ENCODE measurements at places on chromosomes 7 and 10.

DNA sequence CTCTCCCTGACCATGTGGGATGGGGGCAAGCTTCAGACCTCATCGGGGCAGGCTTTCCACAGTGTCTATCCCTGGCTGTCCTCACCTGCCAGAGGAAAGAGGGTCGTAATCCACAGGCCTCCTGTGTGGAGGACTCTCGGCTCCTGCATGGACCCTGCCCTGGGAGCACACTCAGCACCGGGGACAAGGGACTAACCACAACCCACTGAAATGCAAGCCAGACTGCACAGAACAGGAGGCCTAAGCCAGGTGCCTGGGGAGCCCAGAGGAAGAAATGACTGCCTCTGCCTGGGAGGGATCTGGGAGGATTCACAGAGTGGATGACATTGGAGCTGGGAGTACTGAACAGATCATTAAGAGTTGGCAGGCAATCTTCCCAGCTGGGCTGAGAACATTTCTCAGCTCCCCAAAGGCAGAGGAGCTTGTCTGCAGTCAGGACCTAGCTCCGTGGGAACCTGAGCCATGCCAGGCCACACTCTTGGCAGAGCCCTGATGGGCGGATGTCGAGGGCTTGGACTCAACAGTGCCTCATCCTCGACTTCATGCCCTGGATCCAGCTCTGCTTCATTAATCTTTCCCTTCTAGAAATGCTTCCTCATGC, 213.4 kb downstream of the USP6NL start:
- DNase-seq: no peak

GRCh38 chr10:79273604-79274003, 73.7 kb upstream of the PPIF start:
- DNase-seq: no peak

DNA sequence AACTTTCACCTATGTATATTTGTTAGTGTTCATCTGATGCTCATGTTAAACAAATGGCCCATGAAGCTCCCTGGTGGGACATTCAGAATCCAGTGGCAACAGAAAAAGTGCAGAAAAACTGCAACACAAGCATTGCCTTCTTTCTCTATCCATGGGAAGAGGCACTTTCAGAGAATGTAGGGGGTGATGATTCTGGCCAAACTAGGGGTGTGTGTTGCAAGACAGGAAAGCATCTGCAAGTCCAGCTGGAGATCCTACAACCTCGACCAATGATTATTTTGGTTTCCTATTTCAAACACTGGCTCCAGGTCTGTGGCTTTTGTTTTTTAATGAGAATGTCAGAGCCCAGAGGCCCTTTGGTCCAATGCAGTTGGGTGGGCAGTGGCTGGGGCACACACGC, 198.7 kb downstream of the CXCL12 start:
- DNase-seq: no peak

DNA sequence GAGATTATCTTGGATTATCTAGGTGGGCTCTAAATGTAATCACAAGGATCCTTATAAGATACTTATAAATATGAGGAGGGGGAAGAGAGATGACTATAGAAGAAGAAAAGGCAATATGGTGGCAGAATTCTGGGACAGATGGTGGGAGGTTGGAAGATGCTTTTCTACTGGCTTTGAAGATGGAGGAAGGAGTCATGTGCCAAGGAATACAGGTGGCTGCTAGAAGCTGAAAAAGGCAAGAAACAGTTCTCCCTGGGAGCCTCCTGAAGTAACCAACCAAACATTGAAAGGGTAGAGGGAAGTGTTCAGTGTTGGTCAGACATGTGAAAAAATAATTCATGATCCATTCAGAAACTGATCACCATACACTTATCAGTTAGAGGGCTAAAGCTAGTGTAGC, 213.3 kb downstream of the WDR11 start:
- no peak for DNase-seq

DNA sequence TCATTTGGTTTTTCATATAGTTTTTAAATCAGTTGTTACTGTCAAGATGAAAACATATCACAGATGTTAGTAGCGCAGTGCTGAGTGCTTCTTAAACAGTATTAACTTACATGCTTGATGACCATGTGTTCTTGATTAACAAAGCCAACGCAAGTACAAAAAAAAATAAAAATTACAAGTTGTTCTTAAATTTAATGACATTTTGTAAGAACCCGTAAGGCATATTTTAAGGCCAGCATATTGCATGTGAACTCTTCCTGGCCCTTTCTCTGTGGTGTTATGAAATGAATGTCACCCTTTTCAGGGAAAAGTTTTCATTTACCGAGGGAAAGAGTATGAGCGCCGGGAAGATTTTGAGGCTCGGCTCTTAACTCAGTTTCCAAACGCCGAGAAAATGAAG, 140.4 kb upstream of the NPS start:
- no peak for DNase-seq

GRCh38 chr10:82867056-82867455, 992.1 kb downstream of the NRG3 start:
- no peak for DNase-seq

DNA sequence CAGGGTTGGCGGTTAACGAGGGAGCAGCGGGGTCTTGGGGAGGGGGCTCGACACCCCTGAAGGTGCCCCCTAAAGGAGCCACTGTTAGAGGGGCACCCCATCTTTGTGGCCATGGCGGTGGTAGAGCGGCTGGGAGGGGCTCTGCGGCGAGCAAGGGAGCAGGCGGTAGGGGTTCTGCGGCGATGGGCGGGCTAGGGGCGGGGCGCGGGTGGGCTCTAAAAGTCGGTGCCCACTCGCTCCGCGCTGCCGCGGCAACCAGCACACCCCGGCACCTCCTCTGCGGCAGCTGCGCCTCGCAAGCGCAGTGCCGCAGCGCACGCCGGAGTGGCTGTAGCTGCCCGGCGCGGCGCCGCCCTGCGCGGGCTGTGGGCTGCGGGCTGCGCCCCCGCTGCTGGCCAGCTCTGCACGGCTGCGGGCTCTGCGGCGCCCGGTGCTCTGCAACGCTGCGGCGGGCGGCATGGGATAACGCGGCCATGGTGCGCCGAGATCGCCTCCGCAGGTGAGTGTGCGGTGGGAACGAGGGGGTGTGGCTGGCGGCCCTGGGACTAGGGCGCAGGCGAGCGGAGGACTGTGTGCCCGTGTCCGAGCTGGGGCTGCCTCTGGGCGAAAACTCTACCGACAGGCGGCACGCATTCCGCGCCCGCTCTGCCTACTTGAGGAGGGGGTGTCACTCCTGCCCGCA, at the start of gene MEST:
TSS of gene MEST (plus strand) at position 245 of the 682 bp plus-strand sequence. CDS start at position 474, 229 bp downstream.
- no peak for DNase-seq

- no peak for DNase-seq
Observed at GRCh38 chr7:2559283-2559950, 638 bp downstream of the IQCE start.

GRCh38 chr10:114811862-114812261, 9.7 kb upstream of the FHIP2A start:
- DNase-seq: no peak

- DNase-seq: no peak
Observed at GRCh38 chr10:104581884-104582601, 59.0 kb upstream of the SORCS3 start.

- DNase-seq: no peak
Observed at GRCh38 chr10:95896071-95896850, 11.5 kb upstream of the CC2D2B start.

GRCh38 chr10:111319866-111320265, 243.0 kb downstream of the ADRA2A start:
- no peak for DNase-seq

GRCh38 chr10:71391701-71392100, 5.0 kb upstream of the CDH23 start:
- no peak for DNase-seq

GRCh38 chr7:34904987-34905386, 132.3 kb downstream of the DPY19L1 start:
- DNase-seq: no peak

DNA sequence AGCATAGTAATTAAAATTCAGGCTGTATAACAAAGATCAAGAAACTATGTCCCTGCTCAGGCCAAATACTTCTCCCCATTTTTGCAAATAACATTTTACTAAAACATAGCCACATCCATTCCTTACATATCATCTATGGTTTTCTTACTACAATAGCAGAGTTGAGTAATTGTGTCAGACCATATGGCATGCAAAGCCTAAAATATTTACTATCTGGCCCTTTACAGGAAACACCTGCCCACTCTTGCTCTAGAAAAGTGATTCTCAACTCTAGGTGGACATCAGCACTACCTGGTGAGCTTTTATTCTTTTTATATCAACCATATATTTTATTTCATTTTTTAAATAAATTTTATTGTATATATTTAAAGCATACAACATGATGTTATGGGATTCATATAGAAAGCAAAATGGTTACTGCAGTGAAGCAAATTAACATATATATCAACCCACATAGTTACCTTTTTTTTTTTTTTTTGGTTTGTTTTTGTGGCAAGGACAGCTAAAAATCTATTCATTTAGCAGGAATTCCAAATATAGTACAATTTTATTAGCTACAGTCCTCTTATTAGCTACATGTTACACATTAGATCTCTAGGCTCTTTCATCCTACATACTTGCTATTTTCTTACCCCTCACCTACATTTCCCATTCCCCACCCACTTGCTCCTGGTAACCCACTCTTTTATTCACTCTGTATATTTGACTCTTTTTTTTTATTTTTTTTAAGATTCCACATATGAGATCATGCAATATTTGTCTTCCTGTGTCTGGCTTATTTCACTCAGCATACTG, 19.6 kb downstream of the ABI1 start:
- DNase-seq: no peak

DNA sequence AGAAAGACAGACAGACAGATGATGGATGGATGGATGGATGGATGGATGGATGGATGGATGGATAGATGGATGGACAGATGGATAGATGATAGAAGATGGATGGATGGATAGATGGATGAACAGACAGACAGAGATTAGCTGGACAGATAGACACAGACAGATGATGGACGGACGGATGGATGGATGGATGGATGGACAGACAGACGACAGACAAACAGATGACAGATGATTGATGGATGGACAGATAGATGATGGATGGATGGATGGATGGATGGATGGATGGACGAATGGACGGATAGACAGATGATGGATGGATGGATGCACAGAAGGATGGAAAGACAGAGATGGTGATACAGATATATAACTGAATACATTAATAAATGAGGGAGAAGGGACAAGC, 190.9 kb upstream of the CALN1 start:
- no peak for DNase-seq

DNA sequence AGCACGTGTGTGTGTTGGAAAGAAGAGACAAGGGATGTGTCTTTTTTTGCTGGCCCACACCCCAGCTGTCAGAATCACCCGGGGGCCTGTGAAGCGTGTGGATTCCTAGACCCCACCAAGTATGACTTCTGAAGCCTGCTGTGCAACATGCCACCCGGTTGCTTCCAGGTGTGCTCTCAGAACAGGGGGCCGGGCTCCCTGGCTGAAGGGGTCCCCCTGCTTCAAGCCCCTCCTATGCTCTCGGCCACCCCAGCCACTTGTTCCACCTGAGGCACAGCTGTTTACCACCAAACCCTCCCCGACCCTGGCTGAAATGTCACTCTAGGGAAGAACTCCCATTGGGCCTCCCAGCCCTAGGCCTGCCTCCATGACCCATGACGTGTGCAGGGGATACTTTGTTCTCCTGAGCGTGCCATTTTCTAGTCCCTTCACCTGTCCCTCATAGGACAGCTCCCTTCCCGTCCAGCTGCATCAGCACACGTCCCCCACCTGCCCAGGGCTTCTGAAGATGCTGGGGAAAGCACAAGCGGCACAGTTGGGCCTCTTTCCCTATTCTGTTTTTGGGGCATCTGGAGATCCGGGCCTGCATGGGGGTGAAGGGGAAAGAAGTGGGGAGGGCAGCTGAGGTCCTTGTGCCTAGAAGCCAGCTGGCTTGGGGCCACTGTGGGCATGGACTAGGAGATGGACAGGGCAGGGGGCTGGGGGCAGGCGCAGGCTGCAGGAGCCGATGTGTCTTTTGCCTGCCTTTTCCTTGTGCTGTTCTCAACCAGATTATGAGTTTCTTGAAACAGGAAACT, 33.3 kb downstream of the CRHR2 start:
- DNase-seq: no peak

DNA sequence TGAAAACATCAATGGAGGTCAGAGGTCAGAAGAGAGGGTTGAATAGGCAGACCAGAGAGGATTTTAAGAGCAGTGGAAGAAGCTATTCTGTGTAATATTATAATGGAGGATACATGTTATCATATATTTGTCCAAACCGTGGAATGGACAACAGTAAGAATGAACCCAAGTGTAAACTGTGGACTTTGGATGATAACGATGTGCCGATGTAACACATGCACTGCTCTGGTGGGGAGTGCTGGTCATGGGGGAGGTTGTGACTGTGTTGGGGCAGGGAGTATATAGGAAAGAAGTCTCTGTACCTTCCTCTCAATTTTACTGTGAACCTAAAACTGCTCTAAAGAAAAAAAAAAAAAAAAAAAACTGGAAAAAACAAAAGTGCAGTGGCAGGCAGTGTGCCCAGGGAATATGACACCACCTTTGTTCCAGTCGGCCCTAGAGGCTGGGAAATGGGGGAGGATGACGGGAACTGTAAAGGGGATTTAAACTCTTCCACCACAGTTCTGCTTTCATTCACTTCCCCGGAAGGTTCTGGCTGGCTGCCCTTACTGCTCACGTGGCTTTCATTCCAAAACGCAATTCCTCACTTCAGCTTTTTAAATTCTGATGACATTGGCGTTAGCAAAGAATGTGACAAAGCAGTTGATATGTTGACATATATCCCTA, 113.7 kb upstream of the ANKRD1 start:
- no peak for DNase-seq

- no peak for DNase-seq
Observed at GRCh38 chr7:69402696-69403095, 195.6 kb upstream of the AUTS2 start.

- no peak for DNase-seq
Observed at GRCh38 chr10:119162452-119163092, 2.9 kb downstream of the SFXN4 start.

DNA sequence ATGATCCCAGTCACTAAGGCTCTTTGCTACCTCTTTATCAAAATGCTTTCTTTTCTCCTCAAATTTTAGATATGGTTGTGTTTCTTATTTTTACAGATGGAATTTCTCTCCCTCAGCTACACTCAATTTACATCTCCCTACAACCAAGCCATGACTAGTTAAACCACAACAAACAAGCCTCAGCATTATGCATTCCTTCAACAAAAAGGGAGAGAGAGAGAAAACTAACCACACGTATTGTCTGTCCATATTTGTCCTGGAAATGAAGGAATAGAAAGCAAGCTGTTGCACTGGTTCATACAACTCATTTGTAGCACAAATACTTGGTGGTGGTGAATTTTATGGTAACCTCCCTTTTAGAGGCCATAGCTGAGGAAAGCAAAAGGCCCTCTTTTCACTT, 286.4 kb downstream of the AHR start:
- no peak for DNase-seq

Data from activated T-cell treated with anti-CD3 and anti-CD28 coated beads for 1 hour (primary cell).